ENCODE measurements at places on chromosomes 5 and 9.
A peak's percentile ranks its signal among the peaks of the same experiment; 100 is the strongest.

GRCh38 chr9:33472881-33473615 lies 676 bp downstream of the NOL6 start:
- DNase-seq: no peak

DNA sequence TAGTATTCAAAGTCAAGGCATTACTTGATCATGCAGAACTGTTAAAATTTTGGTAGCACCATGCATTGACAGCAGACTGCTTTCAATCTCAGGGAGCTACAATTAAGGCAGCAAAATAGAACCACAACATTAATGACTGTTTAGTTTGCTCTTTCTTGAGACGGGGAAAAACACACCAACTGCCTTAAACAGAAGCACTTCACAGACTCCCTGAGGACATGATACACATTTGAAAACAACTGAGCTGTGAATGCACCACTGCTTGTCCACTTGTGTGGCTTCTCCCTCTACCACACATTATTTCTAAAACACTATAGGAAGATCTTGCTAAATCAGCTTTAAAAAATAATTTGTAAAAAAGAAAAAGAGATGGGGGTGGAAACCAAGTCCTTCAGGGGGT lies 79.6 kb upstream of the MAST4 start:
- no peak for DNase-seq

- DNase-seq: peak; percentile 6
Observed at GRCh38 chr9:19629488-19629887, 159.3 kb downstream of the SLC24A2 start.

- no peak for DNase-seq
Observed at GRCh38 chr5:99054972-99055371, 126.2 kb upstream of the CHD1 start.

GRCh38 chr9:101485924-101486692 lies 47.5 kb upstream of the RNF20 start:
- peak; percentile 68 for DNase-seq

GRCh38 chr9:104177003-104177611 lies 83.0 kb downstream of the SMC2 start:
- DNase-seq: peak; percentile 8

- no peak for DNase-seq
Observed at GRCh38 chr5:74056107-74056788, 430.3 kb downstream of the ARHGEF28 start.

DNA sequence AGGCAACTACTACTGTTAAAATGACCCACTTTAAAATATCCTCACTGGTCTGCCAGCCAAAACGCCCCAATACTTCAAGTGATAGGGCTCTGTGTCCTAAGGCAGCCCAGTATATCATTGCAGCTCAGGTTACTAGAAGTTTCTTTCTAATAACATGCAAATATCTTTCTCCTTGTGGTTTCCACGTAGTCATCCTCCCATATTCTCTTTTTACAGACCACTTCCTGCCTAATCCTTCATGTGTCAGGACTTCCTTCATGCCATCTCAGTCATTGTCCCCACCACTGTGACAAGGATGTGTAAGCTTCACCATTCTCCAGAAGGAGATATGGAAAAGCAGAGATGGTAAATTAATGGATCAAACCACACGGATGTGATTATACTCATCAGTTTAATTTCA lies 813.7 kb downstream of the MAT2B start:
- DNase-seq: no peak

DNA sequence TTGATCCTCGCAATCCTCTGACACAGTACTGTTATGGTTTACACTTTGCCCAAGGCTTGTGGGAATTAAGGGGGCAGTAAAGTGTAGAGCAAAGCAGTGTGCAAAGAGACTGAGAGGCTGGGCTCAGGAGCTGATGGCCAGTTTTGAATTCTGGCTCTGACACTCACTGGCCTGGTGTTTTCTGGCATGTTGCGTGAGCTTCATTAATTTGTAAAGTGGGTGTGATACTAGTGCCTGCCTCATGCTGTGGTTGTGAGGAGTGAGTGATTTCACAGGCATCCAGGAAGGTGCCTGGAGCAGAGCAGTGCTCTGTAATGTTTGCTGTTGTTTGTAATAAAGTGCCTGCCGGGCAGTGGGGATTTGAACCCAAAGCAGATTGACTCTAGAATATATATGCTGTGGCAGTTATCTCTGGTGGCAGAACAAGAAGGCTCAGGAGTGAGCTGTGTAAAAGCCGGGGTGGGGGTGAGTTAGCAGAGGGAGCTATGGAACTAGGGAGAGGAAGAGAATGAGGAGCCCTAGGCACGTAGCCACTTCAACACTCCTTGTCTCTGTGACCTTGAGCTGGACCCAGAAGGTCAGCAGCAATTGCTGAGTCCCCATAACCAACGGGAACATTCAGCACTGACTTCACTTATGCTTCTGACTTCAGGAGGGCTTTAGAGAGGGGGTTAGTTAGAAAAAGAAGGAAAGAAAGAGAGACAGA lies 108.5 kb downstream of the DOCK2 start:
- DNase-seq: no peak

- DNase-seq: peak; percentile 77
Observed at GRCh38 chr5:13866792-13867191, 77.7 kb downstream of the DNAH5 start.

- DNase-seq: no peak
Observed at GRCh38 chr9:6147846-6148245, 67.8 kb upstream of the IL33 start.

DNA sequence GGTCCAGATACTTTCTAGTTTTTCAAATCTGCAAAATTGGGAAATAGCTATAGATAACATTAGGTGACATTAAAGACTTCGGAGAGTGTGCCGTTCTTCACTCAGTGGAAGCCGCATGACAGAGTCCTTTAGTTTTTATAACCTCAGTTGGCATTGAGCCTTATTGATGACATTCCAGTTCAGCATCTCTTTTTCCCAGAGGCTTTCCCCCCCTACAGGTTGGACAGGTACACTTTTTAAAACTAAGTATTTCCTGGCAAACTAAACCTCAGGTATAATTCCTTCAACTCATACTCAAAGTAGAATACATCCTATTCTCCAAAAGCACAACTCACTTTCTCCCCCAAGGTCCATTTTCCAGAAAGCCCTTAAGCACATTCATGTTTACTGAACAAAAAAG lies 58.7 kb downstream of the SLC46A2 start:
- DNase-seq: no peak

GRCh38 chr5:35799181-35799580 lies 57.5 kb upstream of the IL7R start:
- no peak for DNase-seq

DNA sequence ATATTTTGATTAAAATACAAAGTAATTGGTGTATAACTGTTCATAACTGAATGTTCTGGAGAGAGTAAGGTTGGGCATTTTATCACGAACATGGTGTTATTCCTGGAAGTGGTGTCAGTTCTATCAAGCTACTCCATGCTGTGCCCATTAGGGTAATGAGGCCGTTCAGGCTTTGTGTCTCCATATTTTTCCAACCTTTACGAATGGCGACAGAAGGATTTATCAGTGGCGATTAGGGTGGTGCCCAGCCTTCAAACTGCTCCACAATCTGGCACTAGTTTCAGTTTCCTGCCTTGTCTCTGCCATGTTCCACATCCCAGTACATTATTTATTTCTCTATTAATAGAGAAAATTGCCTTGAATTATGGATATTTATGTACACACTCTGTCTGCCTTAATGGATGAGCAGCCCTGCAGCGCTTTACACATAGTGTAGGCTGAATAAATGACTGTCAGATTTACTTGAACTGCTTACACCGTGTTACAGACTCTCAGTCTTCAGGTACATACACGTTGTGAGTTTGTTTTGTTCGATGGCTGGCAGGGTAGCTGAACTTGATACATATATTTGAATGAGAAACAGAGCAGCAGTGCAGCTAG lies 23.9 kb upstream of the TMC1 start:
- no peak for DNase-seq

GRCh38 chr9:20178197-20178596 lies 389.4 kb upstream of the SLC24A2 start:
- DNase-seq: no peak

- no peak for DNase-seq
Observed at GRCh38 chr5:173258466-173258865, 23.5 kb upstream of the NKX2-5 start.

GRCh38 chr9:93874242-93874641 lies 80.9 kb downstream of the BARX1 start:
- no peak for DNase-seq

DNA sequence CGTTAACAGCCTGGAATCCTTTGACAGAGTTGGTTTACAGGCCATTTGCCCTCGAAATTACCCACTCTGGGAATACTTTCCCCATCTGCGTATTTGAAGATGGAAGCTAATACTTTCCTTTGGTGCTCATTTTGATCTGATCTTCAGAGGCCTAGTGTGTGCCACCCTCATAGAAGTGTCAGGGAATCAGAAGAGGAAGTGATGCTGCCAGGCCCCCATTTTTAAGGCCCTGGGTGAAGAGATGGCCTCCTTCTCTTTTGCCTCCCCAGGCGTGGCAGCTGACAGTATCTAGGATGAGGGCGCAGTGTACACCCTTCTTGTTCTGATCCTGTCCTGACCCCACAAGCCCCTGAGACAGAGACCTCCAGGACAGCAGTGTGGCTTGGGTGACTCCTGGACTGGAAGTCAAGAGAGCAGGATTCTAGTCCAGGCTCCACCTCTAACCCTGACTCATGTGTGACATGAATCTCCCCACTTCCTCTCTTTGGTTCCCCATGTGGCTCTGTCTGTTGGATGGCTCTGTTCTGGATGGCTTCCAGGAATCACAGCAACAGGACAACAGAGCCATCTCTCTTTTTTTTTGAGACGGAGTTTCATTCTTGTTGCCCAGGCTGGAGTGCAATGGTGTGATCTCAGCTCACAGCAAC lies 27.8 kb downstream of the CSF1R start:
- no peak for DNase-seq

DNA sequence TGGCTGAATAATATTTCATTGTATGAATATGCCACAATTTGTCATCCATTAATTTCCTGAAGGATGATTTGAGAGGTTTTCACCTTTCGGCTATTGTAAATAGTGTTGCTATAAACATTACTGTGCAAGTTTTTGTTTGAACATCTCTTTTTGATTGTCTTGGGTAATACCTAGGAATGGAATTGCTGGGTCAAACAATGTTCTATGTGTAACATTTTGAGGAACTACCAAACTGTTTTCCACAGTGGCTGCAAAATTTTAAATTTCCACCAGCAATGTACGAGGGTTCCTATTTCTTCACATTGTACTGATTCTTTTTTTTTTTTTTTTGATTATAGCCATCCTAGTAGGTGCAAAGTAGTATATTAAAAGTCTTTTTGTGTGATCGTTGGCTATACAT lies 63.8 kb upstream of the ANKH start:
- no peak for DNase-seq

GRCh38 chr5:41559184-41559583 lies 48.8 kb upstream of the PLCXD3 start:
- no peak for DNase-seq

DNA sequence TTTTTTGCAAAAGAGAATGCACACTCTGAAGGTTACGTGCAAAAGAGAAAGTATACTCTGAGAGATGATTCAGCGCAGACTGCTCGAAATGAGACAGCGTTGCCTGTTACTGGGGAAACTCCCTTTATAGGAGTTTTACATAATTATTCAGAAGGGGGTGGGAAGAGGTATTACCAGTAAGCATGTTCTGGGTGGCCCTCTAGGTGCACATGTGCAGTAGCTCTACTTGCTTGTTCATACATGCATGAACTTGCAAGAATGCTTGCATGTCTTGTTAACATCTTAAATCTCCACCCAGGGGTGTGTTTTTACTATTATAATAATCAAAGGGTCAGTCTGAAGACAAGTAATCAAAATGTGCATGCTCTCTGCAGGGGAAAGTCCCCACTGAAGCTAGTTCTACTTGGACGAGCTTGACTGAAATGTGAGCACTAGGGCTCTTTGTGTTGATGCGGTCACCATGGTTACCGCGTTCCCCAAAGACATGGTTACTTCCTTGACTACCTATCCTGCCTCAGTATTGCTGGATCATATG lies 75.5 kb downstream of the SGCD start:
- peak; percentile 70 for DNase-seq

GRCh38 chr9:96408409-96409280 lies 9.5 kb downstream of the ZNF367 start:
- DNase-seq: no peak

GRCh38 chr9:9045572-9045971 lies 1246.0 kb upstream of the DMAC1 start:
- peak; percentile 3 for DNase-seq

DNA sequence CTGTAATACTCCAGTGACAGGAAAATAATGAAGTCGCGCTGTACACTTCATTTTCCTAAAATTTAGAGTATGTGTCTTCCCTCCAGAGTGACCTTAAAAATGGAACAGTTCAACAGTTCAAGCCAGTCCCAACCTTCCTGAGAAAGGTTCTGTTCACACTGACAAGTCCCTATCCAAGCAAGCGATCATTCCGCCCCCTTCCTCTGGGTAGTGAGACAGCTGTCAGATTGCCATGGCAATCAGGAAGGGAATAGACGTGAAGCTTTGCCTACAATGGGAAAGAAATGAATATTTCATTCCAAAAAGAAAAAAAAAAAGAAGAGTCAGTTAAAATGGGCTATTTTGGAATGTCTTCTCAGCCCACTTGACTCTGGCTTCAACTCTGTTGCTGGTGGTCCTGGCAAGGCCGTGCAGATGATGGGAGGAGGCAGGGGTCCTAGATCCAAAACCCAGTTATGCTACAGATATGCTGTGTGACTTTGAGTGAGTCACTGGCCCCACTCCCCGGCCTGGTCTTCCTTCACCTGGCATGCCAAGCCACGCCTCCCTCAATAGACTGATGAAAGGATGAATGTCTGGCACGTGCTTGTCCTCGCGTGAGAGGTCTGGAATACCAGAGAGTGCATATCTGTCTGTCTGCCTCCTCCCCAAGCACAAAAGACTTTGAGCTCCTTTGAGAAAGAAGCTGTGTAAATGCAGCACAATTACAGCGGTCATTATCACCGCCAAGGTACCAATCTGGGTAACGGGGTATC lies 165.8 kb upstream of the WWC1 start:
- no peak for DNase-seq

GRCh38 chr5:74199436-74200210 lies 440.9 kb downstream of the ENC1 start:
- no peak for DNase-seq

- DNase-seq: no peak
Observed at GRCh38 chr9:83744206-83744605, 36.4 kb upstream of the UBQLN1 start.
